ENCODE measurements at places on chromosomes 2 and 18.

DNA sequence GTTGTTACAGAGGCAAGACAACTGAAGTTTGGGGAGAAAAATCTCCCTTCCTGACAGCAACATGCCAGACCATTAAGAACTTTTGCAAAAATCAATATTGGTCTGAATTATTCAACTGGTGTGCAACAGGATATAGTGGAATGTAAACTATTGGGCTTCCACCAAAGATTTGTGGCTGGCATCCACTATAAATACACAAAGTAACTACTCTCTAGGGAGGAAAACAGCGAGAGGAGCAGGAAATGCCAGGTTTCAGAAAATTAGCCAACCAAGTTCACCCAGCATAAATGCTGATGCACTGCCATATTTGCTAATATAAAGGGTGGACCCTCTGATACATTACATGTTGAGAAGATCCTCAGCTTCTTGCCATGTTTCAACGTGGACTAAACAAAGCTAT lies 267.6 kb upstream of the LYPD1 start:
- no peak for DNase-seq

GRCh38 chr18:59823596-59824195 lies 76.1 kb upstream of the PMAIP1 start:
- peak; percentile 20 for DNase-seq

DNA sequence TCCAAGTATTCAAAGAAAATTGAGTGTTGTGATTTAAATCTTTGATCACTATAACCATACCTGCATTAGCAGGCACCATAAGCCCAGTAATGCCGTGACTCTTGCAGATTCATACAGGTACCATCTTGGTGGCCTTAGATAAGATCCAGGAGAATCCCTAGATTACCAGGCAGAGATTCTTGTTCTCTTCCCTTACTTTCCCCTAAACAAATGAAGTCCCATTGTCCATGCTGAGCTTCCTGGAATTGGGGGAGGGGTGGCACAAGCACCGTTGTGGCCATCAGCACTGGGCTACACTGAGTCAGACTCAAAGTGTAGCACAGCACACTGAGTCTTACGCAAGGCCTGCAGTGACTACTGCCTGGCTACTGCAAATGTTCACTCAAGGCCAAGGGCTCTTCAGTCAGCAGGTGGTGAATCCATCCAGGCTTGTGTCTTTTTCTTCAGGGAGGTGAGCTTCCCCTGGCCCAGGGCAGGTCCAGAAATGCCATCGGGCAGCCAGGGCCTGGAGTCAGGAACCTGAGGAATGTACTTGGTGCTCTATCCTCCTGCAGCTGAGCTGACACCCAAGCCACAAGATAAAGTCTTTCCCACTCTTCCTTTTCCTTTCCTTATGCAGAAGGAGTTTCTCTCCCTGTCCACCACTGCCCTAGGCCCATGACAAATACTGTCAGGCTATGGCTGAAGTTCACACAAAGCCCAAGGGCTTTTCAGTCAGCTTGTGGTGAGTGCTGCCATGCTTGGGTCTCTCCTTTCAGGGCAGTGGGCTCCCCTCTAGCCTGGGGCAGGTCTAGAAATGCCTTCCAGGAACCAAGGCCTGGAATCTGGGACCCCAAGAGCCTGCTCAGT lies 52.6 kb downstream of the CD28 start:
- DNase-seq = no peak

GRCh38 chr2:60551240-60552077 lies 2.0 kb downstream of the BCL11A start:
- DNase-seq = no peak

GRCh38 chr18:59054496-59055287 lies 85.0 kb upstream of the SEC11C start:
- DNase-seq = no peak

- no peak for DNase-seq
Observed at GRCh38 chr2:208183972-208184705, 5.7 kb downstream of the C2orf80 start.

- no peak for DNase-seq
Observed at GRCh38 chr2:28084564-28084963, 194.0 kb downstream of the BABAM2 start.

GRCh38 chr2:168708080-168708479 lies 94.4 kb upstream of the NOSTRIN start:
- DNase-seq = no peak

DNA sequence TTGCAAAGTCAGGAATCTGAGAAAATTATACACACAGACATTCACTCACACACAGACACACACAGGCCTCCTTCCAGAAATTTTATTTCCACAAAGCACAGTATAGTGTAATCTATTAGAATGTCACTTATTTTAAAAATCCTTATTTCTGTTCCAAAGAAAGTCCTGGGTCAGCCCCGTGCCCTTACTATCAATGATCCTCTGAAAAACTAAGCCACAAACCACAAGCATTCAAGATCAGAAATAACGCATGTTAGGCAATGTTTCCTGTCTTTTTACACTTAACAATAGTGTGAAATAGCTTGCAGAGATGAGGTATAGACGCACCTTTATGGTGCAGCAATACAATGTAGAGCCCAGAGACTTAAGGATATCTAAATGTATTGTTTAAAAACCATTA lies 25.8 kb downstream of the TBC1D8 start:
- DNase-seq = no peak

- DNase-seq = no peak
Observed at GRCh38 chr18:74944676-74945075, 264.3 kb downstream of the PTGR3 start.

- no peak for DNase-seq
Observed at GRCh38 chr2:10908195-10908594, 3.5 kb upstream of the KCNF1 start.

- DNase-seq = no peak
Observed at GRCh38 chr18:61797696-61798590, 94.9 kb downstream of the RNF152 start.

GRCh38 chr2:28659127-28659526 lies 92.5 kb upstream of the PPP1CB start:
- DNase-seq = no peak

- no peak for DNase-seq
Observed at GRCh38 chr2:180625006-180625844, 355.2 kb upstream of the UBE2E3 start.

- DNase-seq = no peak
Observed at GRCh38 chr18:23816740-23817139, 127.5 kb downstream of the LAMA3 start.

GRCh38 chr18:74806073-74806472 lies 208.4 kb downstream of the ZNF407 start:
- DNase-seq = no peak

DNA sequence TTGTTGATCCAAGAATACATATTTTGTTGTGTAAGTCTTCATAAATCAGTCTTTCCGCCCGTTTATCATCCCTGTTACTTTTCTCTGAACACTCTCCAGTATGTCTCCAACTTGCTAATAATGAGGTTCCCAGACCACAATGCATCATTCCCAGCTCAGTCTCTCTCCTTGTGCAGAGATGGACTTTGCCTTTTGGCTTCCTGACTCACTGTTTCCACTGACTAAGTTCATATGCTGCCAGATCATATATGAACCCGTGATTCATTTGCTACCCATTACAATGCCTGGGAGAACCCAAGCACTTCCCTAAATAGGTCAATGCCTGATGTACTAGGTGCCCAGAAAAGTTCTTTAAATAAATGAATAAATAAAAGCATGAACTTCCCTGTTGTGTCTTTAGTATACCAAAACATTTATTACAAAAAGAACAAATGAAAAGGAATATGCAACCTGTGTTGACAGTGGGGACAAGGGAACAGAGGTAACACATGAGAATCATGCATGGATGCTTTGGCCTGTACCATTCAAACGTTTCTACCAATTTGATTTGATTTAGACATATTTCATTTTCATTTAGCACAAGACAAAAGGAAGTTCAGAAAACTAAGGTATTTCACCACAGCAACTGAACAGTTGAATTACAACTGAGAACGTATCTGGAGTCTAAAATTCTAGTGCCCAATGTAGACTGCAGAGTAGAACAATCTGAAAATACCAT lies 215.4 kb upstream of the HNRNPA3 start:
- DNase-seq = no peak

DNA sequence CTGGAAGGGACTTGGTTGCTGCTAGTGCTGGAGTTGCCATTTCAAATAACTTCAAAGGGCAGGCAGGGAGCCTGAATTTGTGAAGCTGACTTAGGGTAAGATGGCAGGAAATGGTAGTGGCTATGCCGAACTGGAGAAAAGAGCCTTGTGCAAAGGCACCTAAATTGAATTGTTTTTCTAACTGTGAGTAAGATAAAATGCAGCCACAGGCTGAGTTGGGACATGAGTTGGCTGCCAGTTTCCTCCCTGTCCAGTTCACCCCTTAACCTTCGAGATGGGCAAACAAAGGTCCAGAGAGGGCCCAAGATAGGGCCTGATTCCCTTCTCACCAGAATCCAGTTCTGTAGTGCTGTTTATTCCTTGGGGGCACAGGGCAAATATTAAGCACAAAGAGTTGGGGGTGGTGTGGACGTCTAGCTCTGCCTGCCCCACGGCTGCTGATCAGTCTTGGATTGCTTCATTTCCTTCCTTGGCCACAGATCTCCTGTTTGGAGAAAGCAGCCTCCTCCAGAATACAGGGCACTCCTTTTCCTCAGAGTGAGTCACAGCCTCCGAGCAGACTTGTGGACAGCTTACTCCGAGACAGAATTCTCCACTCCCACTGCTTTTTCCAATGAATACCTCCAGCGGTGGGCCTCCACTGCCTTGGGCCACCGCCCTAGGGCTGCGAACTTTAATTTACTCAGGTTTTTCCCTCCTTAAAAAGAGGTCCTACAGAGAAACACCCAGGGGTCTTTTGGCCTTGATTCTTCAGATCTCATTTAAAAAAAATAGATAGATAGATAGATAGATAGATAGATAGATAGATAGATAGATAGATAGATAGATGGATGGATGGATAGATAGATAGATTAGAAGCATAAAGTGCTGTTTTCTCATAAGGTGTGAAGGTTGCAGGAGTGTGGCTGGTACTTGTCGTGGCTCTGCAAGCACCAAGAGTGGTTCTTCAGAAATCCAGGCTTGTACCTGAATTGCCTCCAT lies 18.4 kb upstream of the SLC20A1 start:
- DNase-seq = peak; percentile 45

DNA sequence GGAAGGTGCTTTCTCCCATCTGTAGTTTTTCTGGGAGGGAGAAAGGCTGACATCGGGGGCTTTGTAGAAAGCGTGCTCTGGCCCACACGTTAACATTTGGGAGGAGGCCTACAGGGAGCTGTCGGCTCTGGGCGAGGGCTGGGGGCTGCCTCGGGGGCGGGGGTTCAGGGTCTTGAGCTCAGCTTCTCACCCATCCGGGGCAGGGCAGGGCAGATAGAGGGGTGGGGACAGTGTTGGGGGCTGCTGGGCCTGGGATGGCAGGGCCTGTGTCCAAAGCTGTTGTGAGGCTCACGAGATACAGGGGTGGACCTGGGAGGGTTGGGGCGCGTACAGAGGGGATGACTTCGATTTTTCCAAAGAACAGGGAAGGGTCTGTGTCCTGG lies 27.0 kb downstream of the NFATC1 start:
- no peak for DNase-seq

DNA sequence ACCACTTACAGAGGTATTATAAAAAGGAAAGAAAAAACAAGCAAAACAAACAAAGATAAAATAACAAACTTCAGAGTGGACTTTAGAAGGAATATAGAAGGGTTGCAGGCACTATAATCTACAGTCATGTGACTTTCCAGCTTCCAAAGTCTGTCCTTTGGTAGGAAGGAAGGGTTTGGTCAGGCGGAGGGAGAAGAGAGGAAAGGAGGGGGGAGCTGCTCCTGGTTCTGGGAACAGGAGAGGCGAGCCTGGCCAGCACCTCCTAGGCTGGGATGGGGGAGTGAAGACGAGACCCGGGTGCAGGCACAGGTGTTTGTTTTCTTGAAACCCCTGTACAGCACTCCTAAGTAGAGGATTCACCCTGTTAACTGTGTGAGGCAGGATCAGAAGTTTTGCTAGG lies 53.8 kb upstream of the GATA6 start:
- DNase-seq = no peak

DNA sequence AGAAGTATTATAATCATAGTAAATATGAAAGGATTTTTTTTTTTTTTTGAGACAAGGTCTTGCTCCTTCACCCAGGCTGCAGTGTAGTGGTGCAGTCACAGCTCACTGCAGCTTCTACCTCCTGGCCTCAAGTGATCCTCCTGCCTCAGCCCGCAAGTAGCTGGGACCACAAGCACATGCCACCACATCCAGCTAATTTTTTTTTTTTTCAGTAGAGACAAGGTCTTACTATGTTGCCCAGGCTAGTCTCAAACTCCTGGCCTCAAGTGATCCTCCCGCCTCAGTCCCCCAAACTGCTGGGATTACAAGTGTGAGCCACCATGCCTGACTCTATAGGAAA lies 301.6 kb upstream of the STON1 start:
- DNase-seq = no peak

- DNase-seq = no peak
Observed at GRCh38 chr2:213934560-213934959, 476.3 kb upstream of the VWC2L start.

GRCh38 chr2:224517963-224518362 lies 67.2 kb downstream of the CUL3 start:
- DNase-seq = no peak

DNA sequence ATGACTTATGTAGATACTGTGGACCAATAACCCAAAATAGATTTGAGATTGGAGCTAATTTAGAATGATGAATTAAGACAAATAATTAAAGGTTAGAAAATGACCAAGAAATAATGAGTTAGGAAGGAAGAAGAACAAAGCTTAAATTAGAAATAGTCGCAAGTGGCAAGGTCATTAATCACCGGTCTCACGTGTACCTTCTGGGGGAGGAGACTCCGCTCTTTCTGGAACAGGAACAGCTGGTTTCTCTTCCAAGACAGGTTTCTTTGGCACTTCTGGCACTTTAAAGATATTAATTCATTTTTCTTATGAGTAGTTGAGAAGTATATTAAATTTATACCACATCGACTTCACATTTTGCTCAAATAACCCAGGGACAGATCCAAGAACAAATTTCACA lies 156.7 kb downstream of the TTN start:
- DNase-seq = no peak

GRCh38 chr2:30231996-30232800 lies 864 bp downstream of the LBH start:
- DNase-seq = peak; percentile 53

DNA sequence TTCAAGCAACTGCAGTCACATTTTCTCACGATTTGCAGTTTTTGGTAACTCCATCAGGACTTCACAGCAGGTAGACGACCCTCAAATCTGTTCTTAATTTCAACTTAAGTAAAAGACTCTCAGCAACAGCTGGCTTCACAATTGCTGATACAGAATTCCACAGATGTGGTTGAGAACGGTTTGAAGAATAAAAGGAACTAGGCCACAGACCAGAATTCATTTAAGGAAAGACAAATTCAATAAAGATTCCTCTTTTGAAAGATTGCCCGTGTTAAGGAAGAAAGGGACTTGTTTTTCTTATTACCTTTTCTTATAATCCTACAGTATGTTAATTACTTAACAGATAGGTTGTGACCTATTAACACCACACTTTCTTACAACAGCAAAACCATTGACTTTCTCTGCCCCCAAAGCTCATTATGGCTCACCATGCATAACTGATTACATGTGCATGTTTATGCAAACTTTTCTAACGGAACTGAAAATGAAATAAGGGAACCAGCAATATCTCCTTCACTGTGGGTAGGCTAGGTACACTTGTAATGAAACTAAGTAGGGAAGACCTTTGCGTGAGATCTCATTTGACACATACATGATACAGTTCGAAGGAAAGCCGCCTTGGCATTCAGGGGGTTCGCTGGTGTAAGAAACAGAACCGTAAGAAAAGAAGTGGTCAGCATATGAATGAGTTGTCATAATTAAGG lies 4.7 kb upstream of the ZNF516 start:
- no peak for DNase-seq
